ENCODE measurements at places on chromosomes 3 and 15.

DNA sequence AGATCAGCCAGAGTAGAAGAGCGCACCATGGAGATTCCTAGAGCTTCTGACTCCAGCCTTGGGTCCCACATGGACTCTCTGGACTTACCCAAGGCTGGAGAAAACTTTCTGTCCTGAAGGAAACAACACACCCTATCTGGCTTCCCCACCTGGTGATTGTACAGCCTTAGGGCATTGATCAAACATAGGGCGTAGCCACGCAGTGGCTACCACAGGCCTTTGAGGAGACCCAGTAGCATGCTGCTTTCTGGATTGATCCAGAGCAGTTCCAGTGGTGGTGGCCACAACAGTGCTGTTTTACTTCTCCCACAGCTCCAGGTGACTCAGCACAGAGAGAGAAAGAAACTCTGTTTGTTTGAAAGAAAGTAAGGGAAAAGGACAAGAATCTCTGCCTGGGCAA, 23.5 kb downstream of the PYDC2 start:
- no peak for DNase-seq

DNA sequence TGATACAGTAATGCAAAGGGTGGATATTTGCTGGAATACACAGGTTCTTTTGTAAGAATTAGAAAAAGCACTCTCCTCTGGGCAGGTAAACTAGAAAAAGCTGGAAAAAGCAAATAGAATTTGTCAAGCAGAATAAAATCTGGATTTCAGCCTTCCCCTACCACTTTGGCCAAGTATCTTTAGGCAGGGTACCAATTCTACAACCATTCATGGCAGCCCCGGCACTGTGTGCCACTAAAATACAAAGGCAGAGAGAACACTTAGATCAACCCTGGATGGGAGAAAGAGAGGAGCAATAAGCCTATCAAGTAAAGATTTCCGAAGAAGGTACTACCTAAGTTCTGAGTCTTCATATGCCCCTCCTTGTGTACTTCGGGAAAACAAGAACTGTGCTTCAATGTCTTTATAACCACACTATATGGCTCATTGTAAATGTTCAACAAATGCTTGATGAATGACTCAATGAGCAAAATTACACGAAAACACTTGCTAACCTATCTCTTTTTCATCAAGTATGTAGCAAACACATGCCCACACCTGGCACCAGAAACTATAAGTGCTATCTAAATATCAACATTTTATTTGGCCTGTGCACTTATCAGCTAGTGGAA, 20.8 kb downstream of the STAG1 start:
- DNase-seq = no peak

GRCh38 chr3:39631136-39631535, 163.7 kb downstream of the MOBP start:
- DNase-seq = no peak

DNA sequence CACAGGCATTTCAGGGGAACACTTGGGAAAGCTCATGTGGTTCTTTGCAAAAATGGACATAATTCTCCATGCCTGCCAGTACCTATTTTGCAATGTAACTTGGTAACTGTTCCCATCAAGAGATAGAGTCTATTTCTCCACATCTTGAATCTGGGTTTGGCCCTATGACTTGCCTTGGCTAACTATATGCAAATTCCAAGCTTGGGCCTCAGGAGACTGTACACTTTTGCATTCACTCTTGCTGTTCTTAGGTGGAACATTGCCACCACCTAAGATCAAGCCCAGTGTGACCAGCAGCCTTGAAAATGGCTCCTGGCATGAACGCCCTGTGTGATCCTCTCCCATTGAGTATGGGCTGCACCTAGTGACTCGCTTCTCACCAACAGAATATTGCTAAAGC, 19.8 kb upstream of the SMAD6 start:
- DNase-seq = no peak

DNA sequence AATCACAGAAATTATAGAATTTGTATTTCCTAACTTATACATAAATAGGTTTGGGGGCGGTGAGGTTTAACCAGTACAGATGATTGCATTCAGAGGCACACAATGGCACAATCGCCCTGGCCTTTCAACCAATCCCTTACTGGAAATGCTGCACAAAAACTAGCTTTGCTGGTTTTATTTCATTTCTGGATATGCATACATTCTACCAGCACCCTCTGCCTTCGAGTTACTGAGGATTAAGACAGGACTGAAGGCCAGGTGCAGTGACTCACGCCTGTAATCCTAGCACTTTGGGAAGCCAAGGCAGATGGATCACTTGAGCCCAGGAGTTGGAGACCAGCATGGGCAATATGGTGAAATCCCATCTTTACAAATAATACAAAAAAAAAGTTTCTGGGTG, 336.1 kb downstream of the ARRDC4 start:
- DNase-seq = no peak
